Pancreas (tissue), 10 donors: ENCODE measurements at places on chromosomes 13 and 19. TPM values are rescaled to one million over a fixed set of nuclear protein-coding genes. Genes with fewer than 3 reads are reported as not detected.

Gene F7
- not detected for total RNA-seq

DNA sequence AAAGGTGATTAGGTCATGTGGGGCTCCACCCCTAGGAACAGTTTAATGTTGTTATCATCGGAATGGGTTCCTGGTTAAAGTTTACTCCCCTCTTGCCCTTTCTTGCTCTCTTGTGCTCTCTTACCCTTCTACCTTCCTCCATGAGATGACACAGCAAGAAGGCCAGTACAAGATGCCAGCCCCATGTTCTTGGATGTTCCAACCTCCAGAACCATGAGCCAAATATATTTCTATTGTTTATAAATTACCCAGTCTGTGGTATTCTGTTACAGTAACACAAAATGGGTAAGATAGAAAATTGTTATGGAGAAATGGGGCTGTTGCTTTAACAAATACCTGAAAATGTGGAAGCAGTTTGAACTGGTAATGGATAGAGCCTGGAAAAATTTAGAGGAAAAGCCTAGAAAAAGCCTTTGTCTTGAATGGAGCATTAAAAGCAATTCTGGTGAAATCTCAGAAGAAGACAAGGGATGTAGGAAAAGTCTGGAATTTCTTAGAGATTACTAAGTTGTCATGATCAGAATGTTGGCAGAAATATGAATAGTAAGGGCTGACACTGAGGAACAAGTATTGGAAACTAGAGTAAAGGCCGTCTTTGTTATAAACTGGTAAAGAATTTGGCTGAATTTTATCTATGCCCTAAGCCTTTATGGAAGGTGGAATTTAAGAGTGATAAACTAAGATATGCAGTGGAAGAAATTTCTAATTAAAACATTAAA is 53.5 kb upstream of the TSC22D1 start:
- DNase-seq: no peak

GRCh38 chr13:31227063-31227462 is 27.3 kb downstream of the B3GLCT start:
- DNase-seq: no peak

- peak; percentile 75 for DNase-seq
Observed at GRCh38 chr19:41993612-41994483, at the start of gene ATP1A3. Gene ATP1A3, minus strand, starts transcription at chr19:41994230. Its CDS starts 154 bp downstream, at chr19:41994076.

- DNase-seq: no peak
Observed at GRCh38 chr19:16217716-16218451, 20.2 kb downstream of the AP1M1 start.

- no peak for DNase-seq
Observed at GRCh38 chr13:91346850-91347201, 661 bp upstream of the MIR17HG start.

GRCh38 chr19:55647732-55648584 is at the start of gene CCDC106:
Gene CCDC106, plus strand, starts transcription at chr19:55648212. Its CDS starts 835 bp downstream, at chr19:55649047.
- peak; percentile 65 for DNase-seq

Gene SPACA6
- total RNA-seq: 4.5 TPM
